RCC 7860 (cell line): ENCODE measurements at places on chromosomes 7 and 10.

DNA sequence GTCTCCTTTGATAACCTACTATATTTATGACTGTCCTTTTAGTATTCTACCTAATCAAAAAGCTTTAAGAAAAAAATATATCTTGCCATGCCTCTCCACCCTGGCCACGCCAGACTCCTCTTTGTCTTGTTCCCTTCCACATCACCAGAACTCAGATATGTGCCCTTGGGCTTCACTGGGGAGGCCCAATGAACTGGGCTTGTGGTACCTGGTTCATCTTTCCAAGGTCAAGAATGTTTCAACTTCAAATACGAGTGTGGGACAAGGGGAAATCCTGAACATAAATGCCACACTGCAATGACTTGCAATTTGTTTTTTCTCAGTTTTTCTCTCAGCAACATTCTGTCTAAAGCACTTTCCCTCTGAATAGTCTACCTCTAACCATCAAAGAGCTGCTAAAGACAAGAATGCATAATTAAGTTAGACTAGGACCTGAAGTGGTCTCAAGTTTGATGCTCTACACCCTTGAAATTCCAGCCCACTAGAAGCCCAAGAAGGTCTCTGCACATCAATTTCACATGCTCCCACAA is 9.9 kb downstream of the ERCC6 start:
- DNase-seq: no peak

DNA sequence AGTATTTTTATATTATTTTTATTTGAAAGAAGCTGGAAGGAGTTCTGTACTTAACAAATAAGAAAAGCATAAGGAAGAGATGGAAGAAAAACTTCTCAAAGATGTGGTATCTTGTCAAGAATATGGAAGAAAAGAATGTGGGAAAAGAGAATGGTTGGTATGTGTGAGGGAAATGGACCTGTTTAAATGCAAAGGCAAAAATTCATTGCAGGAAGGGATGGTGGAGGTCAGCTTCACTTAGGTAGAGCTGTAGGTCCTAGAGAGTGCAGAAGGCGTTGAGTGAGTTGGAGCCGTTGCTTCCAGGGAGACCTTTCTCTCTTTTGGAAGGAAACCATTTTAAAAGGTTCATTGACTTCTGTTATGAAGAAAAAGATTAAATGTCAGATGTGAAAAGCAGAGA is 107.3 kb downstream of the EXOC4 start:
- no peak for DNase-seq

GRCh38 chr10:13048762-13049161 is 47.2 kb upstream of the CCDC3 start:
- no peak for DNase-seq

DNA sequence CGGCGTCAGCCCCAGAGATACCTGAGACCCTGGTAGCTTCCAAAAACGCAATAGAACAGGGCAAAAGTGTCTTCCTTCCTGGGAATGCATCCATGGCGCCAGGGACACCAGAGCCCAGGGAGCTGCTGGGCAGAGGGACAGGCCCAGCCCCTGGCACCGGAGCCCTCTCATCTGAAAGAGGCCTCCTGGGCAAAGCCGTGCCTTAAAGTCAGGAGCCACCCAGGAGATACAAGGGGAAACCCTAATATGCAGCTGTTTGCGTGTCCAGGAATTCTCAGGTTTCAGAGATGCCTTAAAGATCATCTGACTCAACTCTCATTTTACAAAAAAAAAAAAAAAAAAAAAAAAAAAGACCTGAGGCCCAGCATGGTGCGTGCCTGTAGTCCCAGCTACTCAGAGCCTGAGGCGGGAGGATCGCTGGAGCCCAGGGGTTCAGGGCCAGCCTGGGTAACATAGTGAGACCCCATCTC is 28.0 kb downstream of the NUDT1 start:
- DNase-seq: no peak

- peak; percentile 49 for DNase-seq
Observed at GRCh38 chr10:21281765-21282484, 243.6 kb downstream of the SKIDA1 start.

DNA sequence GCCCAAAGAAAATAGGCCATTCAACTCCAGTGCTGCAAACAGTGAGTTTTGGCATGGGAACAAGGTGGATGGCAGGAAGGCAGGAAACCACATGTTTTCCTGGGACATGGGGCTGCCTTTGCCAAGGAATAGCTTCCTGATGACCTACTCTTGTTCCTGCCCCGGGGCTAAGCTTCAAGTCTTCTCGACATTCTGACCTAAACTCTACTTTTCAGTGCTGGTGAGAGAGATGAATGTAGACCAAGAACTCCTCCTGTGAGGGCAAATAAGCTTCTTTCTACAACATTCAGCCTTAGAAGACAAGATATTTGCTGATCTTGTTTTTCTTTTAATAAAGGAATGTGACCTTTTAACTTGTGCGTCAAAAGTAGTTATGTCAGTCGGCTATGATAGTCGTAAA is 199.0 kb downstream of the GPR37 start:
- no peak for DNase-seq

DNA sequence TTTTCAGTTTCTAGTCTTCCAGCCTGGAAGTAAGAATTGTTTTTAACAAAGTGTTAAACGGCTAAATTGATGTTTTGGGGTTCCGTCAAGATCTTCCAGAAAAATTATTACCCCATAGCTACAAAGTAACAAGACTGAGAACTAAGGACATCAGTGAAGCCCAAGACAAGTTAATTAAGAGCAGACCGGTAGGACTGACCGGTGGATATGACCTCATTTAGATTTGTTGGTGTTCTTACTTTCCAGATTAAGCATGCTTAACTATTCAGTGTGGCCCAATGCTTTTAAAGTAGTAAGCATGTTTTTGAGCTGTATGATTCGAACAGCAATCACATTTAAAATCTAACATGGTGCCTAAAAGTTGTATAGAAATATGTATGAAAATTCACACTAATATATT is 73.1 kb upstream of the RPA3 start:
- no peak for DNase-seq

DNA sequence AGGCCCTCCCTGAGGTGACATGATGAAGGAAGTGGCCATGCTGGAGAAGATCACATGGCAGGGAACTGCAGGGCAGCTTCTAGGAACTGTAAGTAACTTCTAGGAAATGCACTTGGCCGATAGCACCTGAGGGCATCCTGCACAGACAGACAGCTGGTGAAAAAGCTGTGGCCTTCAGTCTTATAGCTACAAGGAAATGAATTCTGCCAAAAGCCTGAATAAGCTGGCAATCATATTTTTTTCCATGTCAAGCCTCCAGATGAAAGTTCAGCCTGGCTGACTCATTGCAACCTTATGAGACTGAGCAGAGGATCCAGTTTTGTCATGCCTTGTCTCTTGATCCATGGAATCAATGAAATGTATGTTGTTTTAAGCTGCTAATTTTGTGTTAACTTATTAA is 91.1 kb upstream of the CACNA2D1 start:
- DNase-seq: no peak

DNA sequence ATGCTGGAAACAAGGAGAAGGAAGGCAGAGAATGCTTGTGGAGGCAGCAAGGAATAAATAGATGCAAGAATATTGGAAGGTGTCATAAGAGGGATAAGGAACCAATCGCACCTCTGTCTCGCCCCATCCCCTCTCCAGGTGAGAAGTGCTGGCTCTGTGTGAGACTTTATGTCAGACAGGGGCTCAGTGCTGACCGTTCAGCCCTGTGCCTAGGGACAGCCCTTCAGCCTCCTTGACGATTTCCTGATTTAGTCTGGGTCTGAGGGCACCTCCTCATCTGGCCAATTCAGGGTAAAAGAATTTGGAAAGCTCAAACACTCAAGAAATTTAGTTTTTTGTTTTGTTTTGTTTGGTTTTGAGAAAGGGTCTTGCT is 54.9 kb downstream of the FAM241B start:
- DNase-seq: no peak

- no peak for DNase-seq
Observed at GRCh38 chr10:125799451-125800182, 23.4 kb downstream of the UROS start.

GRCh38 chr10:86775870-86776180 is 19.4 kb downstream of the BMPR1A start:
- DNase-seq: no peak

DNA sequence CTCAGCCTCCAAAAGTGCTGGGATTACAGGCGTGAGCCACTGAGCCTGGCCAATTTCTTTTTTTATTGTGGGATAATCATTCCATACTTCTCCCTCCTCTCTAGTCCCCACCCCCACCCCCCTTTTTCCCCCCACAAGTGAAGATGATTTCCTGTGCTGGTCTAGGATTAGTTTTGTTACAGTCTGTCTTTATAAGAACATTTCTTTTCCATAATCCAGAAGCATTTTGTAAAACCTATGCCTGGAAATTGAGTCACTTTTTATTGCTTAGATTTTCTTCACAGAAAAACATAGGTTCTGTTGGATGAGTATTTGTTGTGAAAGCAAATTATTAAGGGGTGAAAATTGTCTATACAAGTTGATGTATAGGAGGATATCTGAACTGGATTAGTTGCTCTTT is 98.9 kb downstream of the KAT6B start:
- DNase-seq: no peak

GRCh38 chr7:41507686-41508268 is 195.1 kb downstream of the INHBA start:
- no peak for DNase-seq

DNA sequence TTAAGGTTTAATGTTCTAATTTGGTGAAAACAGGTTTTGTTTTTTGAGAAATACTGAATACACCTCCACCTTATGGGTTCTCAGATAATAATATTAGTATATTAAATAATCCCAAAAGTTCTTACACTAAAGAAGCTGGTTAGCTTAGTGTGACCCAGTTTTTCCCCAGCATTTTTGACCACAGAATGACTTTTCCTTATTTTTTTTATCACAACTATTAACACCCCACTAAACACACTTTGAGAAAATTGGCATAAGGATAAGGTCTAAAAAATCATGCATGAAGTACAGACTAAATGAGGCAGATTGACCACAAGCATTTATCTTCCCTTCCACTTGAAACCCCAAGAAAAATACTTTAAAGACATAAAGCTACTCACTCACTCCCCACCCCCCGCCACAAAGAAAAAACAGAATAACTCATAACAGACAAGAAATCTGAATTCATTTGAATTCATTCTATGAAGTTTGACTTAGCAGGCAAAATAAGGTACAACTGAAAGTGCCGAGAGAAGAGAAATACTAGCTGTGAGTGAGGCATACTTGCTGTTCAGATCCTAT is 49.7 kb upstream of the WNT16 start:
- DNase-seq: peak; percentile 35

GRCh38 chr7:117137868-117138267 is 184.6 kb downstream of the ST7 start:
- DNase-seq: no peak

- DNase-seq: no peak
Observed at GRCh38 chr10:112883360-112884178, 66.5 kb upstream of the TCF7L2 start.

GRCh38 chr7:28584235-28584634 is 171.9 kb downstream of the CREB5 start:
- DNase-seq: no peak

DNA sequence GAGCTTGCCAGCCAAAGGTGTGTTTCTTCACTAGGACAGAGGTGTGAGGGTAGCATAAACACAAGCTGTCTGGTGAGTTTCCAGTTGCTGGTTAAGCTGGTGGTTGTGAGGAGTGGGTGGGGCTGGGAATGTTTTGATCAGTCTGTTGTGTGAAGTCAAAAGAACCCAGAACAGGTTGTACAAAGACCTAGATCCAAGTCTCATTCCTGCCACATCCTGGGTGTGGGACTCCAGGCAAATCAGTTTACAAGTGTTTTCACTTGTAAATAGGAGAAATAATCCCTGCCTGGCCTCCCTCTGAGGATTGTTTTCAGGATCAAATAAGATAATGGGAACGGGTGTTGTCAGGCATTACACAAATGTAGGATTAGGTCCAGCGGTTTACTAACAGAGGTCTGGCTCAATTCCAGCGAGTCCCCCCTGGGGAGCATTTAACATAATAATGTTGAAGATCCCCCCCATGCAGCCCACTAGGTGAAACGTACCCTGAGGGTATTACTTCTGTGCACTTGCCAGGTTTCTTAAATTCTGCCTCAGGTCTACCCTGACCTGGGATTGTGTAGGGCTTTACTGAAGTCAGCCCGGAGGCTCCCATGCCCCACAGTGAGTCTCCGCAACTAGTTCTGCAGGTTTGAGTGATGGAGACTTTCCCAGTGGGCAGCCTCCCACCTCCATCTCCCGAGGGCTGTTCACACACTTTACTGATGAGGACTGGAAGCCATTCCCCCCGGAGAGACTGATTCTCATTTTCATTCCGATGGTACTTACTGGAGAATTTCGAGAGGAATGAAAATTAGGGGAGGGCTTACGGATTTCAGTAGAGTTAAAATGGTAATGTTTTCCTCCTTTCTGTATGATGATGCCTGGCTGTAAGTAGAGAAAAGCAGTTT is 2.7 kb upstream of the FRAT2 start:
- DNase-seq: no peak

DNA sequence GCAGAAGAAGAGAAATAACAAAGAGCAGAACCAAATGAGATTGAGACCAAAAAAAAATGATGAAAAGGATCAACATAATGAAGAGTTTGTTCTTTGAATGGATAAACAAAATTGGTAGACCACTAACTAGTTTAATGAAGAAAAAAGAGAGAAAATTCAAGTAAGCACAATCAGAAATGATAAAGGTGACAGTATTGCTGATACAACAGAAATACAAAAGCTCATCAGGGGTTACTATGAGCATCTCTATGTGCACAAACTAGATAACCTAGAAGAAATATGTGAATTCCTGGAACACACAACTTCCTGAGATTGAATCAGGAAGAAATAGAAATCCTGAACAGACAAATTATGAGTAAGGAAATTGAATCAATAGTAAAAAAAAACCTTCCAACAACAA is 157.1 kb downstream of the ZEB1 start:
- DNase-seq: no peak

GRCh38 chr10:12438919-12439692 is 89.8 kb downstream of the CAMK1D start:
- DNase-seq: no peak

DNA sequence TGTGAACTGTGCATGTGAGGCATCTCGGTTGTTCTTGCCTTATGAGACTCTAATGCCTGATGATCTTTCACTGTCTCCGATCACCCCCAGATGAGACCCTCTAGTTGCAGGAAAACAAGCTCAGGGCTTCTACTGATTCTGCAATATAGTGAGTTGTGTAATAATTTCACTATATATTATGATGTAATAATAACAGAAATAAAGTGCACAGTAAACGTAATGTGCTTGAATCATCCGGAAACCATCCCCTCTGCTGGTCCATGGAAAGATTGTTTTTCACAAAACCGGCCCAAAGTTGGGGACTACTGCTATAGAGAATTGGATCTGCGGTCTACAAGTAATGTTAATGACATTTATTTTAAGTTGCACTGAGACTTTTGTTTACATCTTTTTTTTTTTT is 126.7 kb downstream of the TPST1 start:
- no peak for DNase-seq

- peak; percentile 28 for DNase-seq
Observed at GRCh38 chr10:101297901-101298486, 56.0 kb upstream of the BTRC start.

GRCh38 chr7:86949052-86949778 is 110.2 kb downstream of the ELAPOR2 start:
- no peak for DNase-seq

DNA sequence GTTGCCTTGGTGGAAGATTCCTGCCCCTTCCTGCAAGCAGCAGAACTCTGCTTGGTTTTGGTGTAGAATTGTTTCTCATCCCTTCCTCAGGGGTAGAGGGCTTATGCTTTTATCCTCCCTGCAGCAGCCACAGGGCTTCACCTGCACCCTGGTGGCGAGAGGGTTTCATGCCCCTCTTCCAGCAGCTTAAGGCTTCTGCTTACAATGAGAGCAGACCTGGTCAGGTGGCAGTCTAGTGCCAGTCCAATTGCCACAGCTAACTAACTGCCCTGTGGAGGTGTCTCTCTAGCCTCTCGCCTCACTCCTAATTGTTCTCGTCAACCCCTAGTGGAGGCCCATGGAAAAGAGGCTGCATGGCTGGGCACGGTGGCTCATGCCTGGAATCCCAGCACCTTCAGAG is 19.3 kb downstream of the ACBD7 start:
- DNase-seq: no peak
